Cerebellar nuclear complex (tissue), 1 donor: ENCODE measurements at places on chromosomes 4 and X.

- DNase-seq, result no peak
These were observed 24.0 kb upstream of the SNCA start for GRCh38 chr4:89860971-89861370.

- DNase-seq, result no peak
These were observed 13.1 kb downstream of the ACSL1 start for GRCh38 chr4:184812651-184813181.

- no peak for DNase-seq
These were observed 1005.5 kb upstream of the INTU start for GRCh38 chr4:126627255-126627654.

DNA sequence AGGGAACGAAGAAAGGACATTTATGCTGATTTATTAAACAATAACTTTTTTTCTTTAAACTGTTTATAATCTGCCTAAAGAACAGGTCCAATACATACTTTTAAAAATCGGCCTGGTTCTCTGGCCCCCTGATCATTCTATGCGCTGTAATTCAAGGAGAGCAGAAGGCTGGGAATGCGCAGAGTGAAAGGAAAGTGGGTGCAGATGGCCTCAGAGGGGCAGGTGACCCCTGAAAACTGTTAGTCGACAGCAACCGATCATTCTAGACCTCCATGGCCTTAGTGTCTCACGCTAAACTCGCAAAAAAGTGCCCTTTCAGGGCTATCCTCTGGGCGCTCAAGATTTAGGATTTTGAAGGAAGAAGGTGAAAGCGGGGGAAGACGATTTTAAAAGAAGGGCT lies 2.2 kb downstream of the PDE5A start:
- DNase-seq, result no peak

- DNase-seq, result no peak
These were observed 233.7 kb upstream of the TECRL start for GRCh38 chr4:64642936-64643335.

DNA sequence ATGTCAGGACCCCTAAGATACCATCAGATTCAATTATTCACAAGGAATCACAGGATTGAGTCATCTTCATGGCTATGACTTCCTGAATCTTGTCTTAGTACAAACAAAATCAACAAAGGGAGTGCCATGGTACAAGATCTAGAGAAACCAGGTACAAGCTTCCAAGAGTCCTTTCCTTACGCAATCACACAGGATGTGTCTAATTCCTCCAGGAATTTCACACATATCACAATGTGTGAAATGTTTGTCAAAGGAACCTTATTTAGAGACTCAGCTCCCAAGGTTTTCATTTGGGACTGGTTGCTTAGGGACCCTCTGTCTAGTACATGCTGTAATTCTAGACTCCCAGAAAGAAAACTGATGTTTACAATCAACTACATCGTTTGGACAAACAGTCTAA lies 83.0 kb downstream of the MAB21L2 start:
- no peak for DNase-seq

- DNase-seq, result no peak
These were observed 45.9 kb upstream of the VEGFD start for GRCh38 chrX:15430076-15430475.
